ENCODE measurements at places on chromosomes 1 and 21. TPM values are rescaled to one million over a fixed set of nuclear protein-coding genes. Genes with fewer than 3 reads are reported as not detected.

The KIF14 gene
- 13.4 TPM for total RNA-seq

The HDAC1 gene
- total RNA-seq = 95.8 TPM

The ZNF695 gene
- 0.82 TPM for total RNA-seq

The CACNA1S gene
- total RNA-seq = not detected

The NR0B2 gene
- not detected for total RNA-seq

The TFF1 gene
- not detected for total RNA-seq

DNA sequence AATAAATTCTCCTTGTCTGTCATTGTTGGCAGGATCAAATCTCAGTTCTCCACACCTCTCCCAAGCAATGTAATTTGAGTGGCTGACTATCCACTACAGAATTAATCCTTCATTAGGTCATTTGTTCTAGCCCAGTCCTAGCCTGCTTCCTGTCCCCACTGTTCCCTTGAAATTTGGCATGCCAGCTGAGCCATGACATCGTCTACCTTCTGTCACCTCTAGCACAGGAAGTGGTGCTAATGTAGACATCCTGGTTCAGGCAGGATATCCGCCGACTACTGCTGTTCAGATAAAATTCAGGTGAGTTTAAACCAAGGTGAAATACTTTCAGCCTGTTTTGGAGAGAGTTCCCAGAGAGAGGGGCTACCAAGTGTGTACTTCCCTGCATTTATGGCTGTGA is 5.9 kb downstream of the CHRM3 start:
- no peak for DNase-seq

DNA sequence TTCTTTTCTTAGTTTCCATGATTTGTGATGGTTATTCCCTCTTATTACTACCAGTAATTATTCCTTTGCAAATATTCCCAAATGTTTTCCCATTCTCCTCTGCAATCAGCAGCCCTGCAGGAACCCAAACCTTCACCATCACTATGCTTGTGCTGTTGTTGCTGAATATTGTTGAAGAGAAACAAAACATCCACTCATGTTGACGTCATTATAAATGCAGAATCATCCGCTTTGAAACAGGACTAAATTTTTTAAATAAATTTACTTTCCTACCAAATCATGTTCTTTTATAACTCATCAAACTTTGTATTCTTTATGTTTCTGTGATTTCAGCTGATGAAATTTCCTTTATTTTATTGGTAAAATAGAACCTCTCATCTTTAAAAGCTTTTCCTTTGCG is 787.0 kb upstream of the B3GALT2 start:
- no peak for DNase-seq

- peak; percentile 88 for DNase-seq
These were observed 61.4 kb downstream of the OLFML2B start for GRCh38 chr1:161962091-161962887.

- DNase-seq = peak; percentile 42
These were observed 113.5 kb downstream of the LHX9 start for GRCh38 chr1:198030682-198031081.

All from fibroblast of the aortic adventitia (primary cell).